Midbrain (tissue), 1 donor: ENCODE measurements at places on chromosomes 2 and 18.
A peak's percentile ranks its signal among the peaks of the same experiment; 100 is the strongest.

DNA sequence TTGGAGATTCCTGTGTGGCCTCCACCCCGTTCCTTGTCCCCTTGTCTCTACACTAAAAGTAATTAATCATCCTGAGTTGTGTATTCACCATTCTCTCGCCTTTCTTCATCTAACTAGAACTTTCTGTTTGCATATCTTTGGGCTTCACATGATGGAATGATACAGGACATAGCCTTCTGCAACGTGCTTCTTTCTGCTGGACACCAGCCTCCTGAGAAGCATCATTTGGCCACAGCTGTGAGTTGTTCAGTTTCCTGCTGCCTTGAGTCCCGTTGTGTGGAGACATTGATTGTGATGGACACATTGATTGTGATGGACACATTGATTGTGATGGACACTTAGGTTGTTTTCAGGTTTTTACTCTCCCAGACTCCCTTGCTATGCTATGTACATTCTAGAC, 139.3 kb downstream of the KCTD1 start:
- DNase-seq, result no peak

- DNase-seq, result no peak
Measured at GRCh38 chr18:50155406-50155805, 39.5 kb downstream of the MYO5B start.

DNA sequence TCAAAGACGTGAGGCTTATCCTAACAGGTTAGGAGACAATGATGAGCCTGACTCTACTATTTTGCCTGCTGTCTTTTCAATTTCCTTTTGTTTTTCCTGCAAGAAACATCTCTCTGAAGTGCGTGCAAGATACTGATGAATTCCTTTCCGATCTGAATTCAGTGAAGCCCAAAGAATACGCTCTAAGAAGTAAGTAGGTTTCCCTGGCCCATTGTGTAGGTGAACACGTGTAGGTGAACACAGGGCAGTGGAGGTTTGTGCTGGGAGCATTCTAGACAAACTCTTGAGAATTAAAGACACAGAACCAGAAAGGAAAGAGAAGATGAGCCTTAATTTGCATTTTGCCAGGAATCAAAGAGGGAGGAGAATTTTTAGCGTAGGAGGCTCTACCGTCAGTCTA, 132.0 kb downstream of the ZNF532 start:
- no peak for DNase-seq

- no peak for DNase-seq
Measured at GRCh38 chr2:100200985-100201384, 58.6 kb upstream of the AFF3 start.

DNA sequence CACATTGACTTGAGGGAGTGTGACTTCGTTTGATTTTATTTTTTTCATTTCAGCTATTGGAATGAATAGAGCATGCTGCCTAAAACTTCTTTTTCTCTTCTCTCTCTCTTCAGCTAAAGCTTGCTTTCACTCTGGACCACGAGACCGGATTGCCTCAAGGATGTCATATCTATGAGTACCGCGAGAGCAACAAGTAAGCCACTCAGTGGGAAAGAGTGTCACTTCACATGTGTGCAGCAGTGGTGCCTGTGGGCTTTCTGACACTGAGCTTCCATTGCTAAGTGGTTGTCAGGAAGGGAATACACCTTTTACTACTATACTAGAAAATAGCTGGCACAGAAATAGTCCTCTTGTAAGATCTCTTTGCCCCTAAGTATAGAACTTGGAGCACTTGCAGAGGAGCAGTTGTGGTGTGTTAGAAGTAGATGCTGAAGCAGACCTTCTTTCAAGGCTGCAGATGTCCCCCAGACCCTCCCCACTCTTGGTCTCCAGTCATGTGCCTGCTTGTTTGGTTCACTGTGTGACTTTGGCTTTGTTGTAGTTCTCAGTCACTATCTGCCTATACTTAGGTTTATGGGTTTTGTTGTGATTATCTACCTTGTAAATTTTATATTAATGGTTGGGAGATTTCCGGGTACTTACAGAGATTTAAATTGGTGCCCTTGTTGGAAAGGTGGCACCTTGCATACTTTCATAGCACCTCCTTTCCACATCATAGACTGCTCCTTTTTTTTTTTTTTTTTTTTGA, 78.5 kb upstream of the ALPP start:
- DNase-seq, result no peak

- DNase-seq, result no peak
Measured at GRCh38 chr18:61475931-61476330, 142.7 kb downstream of the CDH20 start.

GRCh38 chr2:153478289-153479261, at the start of gene RPRM:
RPRM (minus strand) TSS chr2:153478762; CDS start chr2:153478565, 197 bp downstream.
- DNase-seq, result peak; percentile 82

GRCh38 chr2:71934595-71935261, 212.9 kb downstream of the CYP26B1 start:
- DNase-seq, result no peak

GRCh38 chr18:677145-677544, 19.7 kb downstream of the TYMS start:
- no peak for DNase-seq

- DNase-seq, result no peak
Measured at GRCh38 chr2:60532421-60532820, 21.0 kb downstream of the BCL11A start.

DNA sequence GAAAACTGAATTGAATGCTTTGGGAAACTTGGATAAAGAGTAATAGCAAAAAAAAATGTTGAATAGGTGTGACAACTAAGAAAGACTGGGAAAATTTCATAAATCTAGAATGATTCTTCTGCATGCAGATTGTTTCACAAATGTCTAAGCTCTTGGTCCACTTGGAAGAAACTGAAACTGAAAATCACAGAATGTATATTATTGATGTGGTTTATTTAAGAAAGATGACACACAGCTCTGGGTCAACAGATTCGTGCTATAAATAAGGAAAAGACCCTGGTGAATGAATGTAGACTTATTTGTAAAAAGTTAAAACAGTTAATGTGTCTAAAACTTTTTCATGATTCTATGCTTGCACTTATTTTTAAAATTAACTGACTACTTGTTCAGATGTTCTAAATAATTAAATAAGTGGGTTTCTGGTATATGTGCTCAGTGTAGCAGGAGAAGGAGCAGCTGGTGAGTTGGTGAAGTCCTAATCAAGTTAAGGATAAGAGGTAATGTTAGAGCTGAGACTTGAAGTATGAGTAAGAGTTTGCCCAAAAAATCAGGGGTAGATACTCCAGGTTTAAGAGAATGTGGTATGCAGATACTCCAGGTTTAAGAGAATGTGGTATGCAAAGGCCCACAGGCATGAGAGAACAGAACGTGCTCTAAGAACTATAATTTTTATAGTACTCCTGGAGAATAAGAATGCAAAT, 24.5 kb downstream of the UGP2 start:
- DNase-seq, result no peak

DNA sequence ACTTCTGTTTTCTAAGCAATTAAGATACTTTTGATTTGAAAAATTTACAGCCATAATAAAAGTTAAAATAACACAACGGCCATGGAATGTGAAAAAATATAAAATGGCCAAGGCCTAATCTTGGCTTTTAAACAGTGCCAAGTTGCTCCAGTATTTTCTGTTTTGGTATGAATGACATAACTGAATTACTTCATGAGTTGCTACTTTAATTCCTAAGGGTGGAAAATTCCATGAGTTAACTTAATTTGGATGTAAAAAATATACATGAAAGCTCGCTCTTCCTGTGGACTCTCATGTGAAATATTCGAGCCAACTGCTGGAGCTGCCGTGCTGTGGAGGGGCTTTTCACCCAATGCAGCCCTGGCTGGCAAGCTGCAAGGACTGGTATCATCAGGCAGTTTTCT, 286.0 kb upstream of the CCDC68 start:
- DNase-seq, result no peak

DNA sequence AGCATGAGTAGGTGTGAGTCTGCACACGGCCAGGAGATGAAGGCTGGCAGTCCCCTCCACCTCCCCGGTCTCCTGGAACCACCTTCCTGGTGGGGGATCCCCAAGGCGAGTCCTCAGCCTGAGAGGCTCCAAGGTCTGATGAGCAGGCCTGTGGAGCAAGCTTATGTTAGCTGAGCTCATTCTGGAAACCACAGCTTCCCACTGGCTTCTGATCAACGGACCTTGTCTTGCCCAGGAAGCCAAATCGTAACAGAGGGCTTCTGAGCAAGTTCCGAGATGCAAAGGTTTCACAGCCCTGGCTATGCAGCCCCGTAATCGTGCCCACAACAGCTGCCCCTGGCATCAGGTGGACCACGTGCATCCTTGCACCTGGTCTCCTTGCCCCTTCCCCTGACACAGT, 28.8 kb upstream of the GPR55 start:
- no peak for DNase-seq

DNA sequence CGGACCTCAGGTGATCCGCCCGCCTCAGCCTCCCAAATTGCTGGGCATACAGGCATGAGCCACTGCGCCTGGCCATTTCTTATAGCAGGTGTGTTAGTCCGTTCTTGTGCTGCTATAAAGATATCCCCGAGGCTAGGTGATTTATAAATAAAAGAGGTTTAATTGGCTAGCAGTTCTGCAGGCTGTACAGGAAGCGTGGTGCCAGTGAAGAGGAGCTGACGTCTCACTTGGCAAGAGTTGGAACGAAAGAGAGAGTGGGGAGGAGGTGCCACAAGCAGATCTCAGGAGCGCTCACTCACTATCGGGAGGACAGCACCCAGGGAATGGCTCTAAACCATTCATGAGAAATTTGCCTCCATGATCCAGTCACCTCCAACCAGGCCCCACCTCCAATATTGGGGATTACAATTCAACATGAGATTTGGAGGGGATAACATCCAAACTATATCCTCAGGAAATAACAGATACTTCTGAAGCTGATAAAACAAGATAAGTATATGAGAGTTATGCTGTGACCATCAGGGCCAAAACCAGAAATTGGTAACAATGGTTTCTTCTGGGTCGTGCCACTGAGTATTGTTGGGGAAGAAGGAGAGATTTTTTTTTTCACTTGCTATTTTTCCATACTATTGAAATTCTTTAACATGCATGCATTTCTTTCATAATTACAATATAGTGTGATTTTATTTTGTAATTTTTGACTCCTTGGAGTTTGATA, 7.4 kb upstream of the RMC1 start:
- no peak for DNase-seq

DNA sequence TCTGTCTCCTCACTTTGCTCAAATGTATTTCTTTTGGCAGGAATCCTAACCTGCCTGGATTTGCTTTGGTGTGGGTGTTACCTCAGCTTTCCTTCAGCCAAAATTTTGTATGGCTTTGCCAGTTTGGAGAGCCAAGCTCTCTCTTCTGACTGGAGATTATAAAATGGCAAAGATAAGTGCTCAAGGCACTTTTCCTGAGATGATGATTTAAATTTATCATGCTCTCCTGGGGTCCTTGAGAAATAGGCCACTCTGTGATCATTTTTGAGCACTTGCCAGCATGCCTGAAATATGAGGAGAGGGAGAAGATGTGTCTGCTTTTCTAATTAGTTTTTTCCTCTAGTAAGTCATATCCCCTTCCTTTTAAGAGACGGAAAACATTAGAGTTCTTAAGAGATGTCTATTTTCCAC, 683.0 kb downstream of the SLC4A3 start:
- DNase-seq, result no peak

DNA sequence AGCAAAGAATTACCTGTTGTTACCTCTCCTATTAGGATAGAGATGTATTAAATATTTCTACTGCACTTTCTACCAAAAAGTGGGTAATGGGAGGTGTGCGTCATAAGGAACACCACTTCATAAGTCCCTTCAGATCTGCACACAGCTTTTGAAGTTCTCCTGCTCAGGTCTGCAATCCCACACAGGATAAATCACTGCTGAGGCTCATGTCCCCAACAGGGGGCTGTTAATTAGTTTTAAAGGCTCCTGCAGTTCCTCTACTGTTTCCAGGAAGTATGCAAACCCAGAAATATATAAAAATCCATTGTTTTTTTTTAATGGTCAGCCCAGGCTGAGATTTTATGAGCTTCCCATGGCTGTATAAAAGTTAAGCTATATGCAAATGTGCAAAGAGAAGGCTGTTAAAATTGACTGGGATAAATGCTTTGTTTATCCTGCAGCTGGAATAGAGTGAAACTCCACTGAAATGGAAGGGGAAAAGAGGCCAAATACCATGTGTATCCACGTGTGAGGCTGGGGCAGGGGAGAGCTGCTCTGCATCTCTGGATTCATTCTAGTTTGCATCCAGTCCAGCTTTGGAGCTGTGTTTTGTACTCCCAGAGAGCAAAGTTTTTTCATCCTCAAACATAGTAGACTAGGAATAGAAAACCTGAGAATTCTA, 903.7 kb downstream of the TDRD15 start:
- no peak for DNase-seq

DNA sequence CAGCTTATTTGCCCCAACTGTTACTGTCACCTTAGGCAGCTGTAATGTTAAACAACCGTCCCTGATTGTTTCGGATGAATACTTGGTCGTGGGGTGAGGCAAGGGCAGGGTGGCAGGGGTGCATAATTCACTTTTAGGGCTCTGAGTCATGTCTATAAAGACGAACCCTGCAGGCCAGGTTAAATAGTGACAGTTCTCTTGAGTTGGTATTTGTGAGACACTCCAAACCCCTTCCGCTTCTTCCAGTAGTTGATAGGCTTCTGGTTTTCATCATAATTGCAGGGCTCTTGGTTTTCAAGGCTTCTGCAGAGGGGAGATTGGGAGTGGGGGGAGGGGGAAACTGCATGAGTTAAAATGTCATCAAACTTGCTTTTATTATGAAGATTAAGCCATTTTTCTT, 97.2 kb upstream of the TSPYL6 start:
- DNase-seq, result no peak

- no peak for DNase-seq
Measured at GRCh38 chr2:9830685-9831410, 12.4 kb upstream of the TAF1B start.

GRCh38 chr2:169349535-169349934, 12.8 kb downstream of the LRP2 start:
- no peak for DNase-seq

GRCh38 chr2:210591663-210592062, 35.3 kb downstream of the CPS1 start:
- DNase-seq, result peak; percentile 30

- DNase-seq, result no peak
Measured at GRCh38 chr2:223635080-223635479, 32.9 kb upstream of the SCG2 start.

- DNase-seq, result no peak
Measured at GRCh38 chr2:121479882-121480522, 50.7 kb upstream of the RNU4ATAC start.

GRCh38 chr2:48328159-48328809, 201.7 kb upstream of the STON1 start:
- peak; percentile 44 for DNase-seq

GRCh38 chr2:28602751-28603639, 107.1 kb downstream of the PLB1 start:
- DNase-seq, result no peak
